ENCODE measurements at places on chromosomes 13 and 19.

DNA sequence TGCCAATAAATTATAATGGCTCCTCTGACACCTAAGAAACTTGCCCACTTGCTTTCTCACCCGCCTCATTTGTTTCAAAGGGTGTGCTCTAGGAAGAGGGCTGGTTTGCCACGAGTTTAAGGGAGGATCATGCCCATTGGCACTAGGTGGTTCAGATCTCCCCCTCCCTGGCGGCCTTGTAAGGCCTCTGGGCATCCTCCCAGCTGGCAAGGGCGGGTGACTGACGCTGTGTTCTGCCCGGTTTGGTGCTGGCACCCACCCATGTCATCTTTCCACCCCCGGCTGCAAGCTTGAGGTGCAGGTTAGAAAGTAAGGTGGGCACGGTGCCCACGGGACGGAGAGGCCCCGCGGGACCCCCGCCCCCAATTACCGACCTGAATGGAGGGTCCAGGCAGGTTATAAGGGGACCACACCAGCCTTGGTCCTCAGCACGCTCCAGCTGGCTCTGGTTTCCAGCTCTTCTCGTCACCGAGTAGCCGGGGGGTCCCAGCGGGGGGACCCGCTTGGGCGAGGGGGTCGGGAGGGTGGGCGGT, 90.4 kb downstream of the PTPRS start:
- DNase-seq = no peak

DNA sequence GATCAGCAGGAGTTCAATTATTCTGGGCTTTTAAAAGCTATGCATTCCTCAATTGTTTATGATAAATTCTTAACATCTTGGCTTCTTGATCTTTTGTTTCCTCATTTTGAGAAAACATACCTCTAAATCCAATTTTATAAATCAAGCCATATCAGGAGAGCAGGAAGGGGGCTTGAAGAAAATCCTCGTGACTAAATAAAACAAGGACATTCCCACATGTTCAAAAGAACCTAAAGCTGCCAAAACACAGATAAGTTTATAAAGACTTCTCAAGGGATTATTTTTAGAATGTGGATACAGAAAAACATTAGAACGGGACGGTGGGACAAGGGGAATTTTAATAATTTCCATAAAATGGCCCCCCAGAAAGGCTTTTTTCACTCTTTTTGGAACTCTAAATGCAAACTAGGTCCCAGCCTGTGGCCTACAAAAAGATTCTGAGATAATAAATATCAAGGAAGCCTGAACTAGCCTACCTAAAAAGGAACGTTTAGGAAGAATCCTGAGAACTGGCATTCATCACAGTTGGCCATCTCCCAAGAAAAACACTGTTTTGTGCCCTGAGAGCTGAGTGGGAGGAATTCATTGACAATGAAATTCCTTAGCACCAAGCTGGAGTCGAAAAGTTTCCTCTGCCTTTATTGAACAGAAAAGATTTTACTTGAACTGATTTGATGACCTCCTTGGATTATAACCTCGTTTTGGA, 30.1 kb downstream of the ZAR1L start:
- no peak for DNase-seq

GRCh38 chr13:36887758-36888521, 32.1 kb downstream of the SMAD9 start:
- DNase-seq = no peak

- DNase-seq = no peak
Observed at GRCh38 chr13:97726664-97727280, 226.7 kb upstream of the IPO5 start.

DNA sequence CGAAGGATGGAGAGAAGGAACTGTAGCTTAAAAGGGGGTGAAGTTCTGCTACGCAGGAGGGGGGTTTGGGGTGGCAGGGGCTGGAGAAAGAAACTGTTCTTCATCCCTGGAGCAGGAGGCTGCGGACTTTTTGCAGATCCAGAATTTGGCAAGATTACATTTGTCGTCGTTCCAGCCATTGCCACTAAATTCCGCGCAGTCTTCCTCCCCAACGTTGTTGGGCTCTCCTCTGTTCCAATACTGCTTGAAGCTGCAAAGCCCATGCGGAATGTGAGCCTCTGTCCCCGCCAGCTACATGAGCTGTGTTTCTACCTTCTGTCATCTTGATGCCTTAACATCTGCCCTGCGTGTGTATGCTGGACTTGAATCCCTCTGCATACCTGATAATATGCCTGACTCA, 4.3 kb downstream of the CD209 start:
- DNase-seq = no peak

- no peak for DNase-seq
Observed at GRCh38 chr13:50379584-50379983, 364.3 kb downstream of the KCNRG start.

DNA sequence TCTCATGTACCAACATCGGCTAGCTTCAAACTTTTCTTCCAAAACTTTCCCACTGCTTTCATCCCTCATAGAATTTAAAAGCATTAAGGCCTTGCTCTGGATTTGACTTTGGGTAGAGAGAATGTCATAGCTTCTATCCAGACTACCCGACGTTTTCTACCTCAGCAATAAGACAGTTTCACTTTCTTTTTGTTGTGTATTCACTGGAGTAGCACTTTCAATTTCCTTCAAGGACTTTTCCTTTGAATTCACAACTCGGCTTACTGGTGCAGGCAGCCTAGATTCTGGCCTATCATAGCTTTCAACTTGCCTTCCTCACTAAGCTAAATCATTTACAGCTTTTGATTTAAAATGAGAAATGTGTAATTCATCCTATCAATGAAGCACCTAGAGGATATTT, 420.4 kb upstream of the GPC6 start:
- no peak for DNase-seq

DNA sequence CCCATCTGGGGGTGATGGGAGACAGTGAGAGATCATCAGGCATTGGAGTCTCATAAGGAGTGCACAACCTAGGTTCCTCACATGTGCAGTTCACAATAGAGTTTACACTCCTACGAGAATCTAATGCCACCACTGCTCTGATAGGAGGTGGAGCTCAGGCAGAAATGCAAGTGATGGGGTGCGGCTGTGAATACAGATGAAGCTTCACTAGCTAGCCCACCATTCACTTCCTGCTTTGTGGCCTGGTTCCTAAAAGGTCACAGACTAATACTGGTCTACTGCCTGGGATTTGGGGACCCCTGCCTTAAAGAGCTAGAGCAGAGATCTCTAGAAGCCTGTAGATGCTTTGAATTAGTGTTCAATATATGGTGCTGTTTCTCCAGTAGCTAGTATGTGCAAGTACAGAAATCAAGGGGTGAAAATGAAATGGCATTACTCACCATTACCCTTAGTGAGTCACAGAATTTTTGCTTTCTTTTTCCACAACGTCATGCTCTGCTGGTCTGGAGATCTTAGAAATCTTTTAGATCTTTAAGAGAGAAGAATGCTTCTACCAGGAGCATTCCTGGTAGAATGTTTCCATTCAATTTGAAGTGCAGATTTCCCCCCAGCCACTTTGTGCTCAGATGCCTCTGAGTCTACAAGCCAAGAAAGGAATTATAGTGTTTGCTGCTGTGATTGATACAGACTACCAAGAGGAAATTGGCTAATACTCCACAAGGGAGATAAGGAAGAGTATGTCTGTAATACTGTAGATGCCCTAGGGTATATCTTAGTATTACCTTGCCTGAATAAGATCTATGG, 2301.2 kb downstream of the PCDH9 start:
- no peak for DNase-seq

GRCh38 chr19:8515317-8515716, 1.4 kb upstream of the ZNF414 start:
- peak; percentile 26 for DNase-seq

DNA sequence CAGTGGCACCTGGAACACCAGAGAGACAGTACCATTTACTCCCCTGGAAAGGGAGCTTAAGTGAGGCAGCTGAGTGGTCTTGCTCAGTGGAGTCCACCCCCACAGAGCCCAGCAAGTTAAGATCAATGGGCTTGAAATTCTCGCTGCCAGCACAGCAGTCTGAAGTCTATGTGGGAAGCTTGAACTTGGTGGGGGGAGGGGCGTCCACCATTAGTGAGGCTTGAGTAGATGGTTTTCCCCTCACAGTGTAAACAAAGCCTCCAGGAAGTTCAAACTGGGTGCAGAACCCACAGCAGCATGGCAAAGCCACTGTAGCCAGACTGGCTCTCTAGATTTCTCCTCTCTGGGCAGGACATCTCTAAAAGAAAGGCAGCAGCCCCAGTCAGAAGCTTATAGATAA, 30.3 kb upstream of the CEACAM4 start:
- no peak for DNase-seq

- DNase-seq = no peak
Observed at GRCh38 chr19:15507068-15508034, 974 bp upstream of the CYP4F22 start.

- DNase-seq = no peak
Observed at GRCh38 chr13:97133955-97134354, 88.2 kb upstream of the MBNL2 start.

GRCh38 chr13:99425485-99426341, 75.6 kb upstream of the TM9SF2 start:
- no peak for DNase-seq

- no peak for DNase-seq
Observed at GRCh38 chr13:111664696-111665095, 344.3 kb downstream of the TEX29 start.

DNA sequence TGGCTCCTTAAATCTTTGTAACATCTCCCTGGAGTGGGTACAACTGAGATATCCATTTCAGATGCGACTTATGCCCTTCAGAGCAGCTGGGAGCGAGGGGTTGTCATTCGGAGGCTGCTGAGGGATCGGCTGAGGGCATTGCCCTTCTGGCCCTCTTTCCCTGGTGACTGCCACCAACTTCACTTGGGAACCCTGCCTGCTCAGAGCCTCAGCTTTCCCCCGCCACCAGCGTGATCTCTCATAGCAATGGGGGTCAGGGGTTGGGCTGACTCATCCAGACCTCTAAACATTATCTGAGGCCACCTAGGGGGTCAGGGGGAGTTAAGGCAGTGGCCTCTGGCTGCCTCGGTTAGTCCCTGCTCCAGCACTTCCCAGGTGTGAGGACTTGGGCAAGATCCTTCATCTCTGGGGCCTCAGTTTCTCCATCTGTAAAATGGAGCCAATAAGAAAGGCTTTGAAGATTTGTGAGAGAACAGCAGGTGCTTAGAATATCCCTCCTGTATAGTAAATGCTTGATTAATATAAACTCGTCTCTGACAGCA, 1.1 kb downstream of the PRX start:
- DNase-seq = no peak

- no peak for DNase-seq
Observed at GRCh38 chr19:49807058-49807903, 5.8 kb downstream of the FUZ start.

GRCh38 chr13:51067706-51068105, 43.4 kb downstream of the C13orf42 start:
- no peak for DNase-seq
